Activated CD4-positive, alpha-beta T cell treated with anti-CD3 and anti-CD28 coated beads, Interleukin-2, amount 50 U/mL, for 48 hours (primary cell): ENCODE measurements at places on chromosomes 5 and 9.

DNA sequence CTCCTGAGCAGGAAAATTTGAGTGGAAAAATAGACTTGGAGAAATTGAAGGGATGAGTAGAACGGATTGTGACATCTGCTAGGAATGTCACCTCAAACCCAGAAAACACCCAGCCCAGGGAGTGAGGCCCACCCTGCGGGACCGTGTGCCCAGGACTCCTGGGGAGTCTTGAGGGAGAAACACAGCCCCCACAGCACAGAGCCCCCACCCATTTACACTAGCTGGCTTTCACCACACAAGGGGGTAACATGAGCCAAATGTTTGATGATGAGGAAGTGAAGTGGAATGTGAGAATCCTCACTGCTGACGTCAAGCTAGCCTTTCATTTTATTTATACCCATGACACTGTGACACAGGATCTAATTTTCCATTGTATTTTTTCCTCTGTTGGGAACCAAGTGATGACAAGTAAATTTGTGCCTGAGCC lies 42.8 kb upstream of the PDE8B start:
- no peak for DNase-seq

- no peak for DNase-seq
Observed at GRCh38 chr9:10015755-10016154, 597.0 kb downstream of the PTPRD start.

DNA sequence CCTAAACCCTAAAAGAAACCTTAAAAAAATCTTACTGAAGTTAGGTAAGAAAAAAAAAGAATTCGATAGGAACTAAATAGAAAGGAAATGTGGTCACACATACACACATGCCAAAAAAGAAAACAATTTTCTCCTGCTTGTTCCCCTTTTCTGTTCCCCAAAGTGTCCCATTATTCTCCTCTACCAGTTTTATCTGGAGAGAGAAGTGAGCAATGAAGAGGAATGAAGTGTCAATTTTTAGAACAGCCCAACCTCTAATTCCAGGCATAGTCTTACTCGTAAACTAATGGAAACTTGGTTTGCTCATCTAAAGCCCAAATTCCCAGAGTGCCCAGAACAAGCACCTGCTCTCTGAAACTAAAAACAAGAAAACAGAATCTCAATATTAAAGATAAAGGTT lies 26.1 kb downstream of the AP3B1 start:
- no peak for DNase-seq

GRCh38 chr5:80466669-80467485 lies 21.0 kb upstream of the FAM151B start:
- no peak for DNase-seq

- DNase-seq: no peak
Observed at GRCh38 chr5:13572163-13572562, 372.3 kb downstream of the DNAH5 start.

- no peak for DNase-seq
Observed at GRCh38 chr9:15086778-15087324, 176.6 kb upstream of the FREM1 start.
